Caki2 (cell line): ENCODE measurements at places on chromosomes 6 and 20.

DNA sequence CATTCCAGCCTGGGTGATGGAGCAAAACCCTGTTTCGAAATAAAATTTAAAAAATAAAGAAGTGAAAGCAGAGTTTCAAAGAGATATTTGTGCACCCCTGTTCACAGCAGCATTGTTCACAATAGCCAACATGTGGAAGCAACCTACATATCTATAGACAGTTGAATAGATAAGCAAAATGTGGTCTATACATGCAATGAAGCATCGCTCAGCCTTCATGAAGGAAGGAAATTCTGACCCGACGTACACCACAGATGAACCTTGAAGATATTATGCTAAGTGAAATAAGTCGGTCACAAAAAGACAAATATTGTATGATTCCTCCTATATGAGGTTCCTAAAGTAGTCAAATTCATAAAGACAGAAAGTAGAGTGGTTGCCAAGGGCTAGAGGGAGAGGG, 6.5 kb upstream of the NCOA6 start:
- DNase-seq, result no peak

DNA sequence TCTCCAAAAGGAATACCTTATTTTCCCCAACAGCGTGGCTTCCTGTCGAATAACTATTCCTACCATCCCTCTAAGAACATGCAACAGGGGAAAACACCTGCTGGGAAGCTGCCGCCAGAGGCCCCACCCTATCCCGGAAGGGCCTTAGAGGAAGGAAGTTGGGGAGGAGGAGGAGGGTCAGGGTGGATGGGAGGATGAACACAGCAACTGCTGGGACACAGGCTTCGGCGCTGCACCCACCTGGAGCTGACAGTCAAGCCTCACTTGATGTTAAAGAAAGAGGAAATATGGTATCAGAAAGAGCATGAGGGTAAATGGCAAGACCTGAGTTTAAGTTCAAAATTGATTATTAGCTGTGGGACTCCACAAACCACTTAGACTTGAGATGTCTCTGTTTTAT, 36.5 kb upstream of the RPS6KA2 start:
- no peak for DNase-seq

DNA sequence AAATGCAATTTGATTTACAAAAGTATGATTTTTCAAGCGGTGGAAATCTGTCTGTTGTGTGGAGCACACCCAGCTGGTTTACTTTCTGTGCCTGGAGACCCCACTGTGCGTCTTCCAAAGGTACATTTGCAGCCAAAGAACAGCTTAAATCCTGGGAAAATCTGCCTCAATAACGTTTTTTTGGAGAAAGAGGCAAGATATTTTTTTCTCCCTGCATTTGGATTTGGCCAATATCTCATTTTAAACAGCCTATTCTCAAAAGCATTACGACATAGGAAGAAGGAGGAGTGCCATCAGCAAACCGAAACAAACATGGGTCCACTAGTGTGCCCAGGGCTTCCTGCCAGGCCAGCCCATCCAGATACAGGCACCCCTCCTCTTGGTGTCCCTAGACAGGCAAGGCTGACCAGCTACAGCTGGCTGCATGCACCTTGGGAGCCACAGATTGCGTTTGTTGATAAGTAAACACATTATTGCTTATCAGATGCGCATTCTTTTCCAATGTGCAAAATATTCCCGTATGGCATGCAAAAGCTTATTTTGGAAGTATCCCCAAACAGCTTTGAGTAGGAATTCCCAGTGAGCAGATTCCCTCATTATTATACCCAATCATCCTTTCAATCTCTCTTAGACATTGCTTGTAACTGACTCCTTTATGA, 184.5 kb upstream of the MARCKS start:
- no peak for DNase-seq

- no peak for DNase-seq
These were observed 2.4 kb upstream of the RPP40 start for GRCh38 chr6:5006222-5006621.

DNA sequence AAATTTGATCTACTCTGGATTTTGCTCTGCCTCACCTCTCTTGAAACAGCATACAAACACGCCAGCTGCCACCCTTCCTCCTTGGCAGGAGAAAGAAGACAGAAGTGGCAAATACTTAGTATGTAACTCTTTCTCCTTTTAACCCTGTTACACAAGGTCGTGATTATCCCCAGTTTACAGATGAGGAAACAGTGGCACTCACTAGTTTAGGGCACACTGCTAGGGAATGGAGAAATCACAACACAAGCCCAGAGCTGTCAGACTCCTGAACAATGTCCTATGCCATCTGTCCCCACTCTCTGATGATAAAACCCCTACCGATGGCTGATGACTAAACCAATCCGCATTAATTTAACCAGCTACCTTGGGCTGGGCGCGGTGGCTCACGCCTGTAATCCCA, 79.7 kb downstream of the FGD2 start:
- DNase-seq, result no peak

DNA sequence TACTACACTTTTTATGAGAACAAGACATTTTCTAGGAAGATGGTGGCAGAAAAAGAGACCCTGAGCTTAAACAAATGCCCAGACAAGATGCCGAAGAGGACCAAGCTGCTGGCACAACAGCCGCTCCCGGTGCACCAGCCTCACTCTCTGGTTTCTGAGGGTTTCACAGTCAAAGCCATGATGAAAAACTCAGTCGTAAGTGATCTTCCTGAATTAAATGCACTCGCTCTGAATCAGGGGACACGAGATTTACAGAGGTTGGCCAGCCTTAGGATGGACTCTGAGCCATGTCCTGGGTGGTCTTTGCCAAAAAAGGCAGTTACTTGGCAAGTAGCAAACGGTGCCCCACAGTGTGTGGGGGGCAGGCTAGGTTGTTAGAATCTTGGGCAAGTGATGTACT, 423 bp downstream of the PACRG start:
- no peak for DNase-seq

GRCh38 chr6:35415065-35415891, 36.9 kb upstream of the FANCE start:
- DNase-seq, result peak; percentile 33

GRCh38 chr6:6033858-6034257, 27.1 kb upstream of the NRN1 start:
- DNase-seq, result no peak

GRCh38 chr6:83188501-83188900, 4.6 kb downstream of the PGM3 start:
- DNase-seq, result no peak

- no peak for DNase-seq
These were observed 59.0 kb downstream of the CTCFL start for GRCh38 chr20:57465943-57466342.

DNA sequence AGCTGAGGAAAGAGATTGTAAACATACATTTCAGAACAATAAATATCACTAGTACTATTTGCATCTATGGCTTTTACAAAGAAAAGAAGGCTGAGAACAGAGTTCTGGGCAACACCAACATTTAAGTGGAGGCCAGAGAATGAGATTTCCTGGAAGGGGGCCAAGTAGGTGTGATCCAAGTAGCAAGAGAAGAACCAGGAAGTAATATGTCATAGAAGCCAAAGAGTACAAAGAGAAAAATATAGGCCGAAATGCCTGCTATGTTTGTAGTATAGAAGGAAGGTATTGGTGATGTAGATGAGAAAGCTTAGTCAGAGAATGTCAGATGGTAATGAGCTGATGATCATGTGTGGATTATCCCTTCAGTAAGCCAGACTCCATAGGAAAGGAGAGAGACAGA, 94.5 kb downstream of the PERP start:
- no peak for DNase-seq

DNA sequence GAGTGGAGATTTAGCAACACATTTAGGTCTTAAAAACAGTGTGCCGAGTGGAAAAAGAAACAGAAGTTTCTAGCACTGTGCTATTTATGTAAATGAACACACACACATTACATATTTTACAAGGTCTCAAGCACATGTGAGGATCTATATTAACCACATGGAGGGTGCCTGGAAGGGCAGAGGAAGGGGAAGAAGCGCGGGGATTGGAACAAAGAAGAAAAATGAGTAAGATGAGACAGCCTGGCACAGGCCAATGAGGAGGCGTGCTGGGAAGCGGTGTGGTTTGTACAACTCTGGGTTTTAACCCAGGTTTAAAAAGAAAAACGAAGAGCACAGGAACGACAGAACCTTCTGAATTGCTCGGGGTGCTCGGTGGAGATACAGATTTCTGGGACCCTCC, 5.7 kb downstream of the KCNG1 start:
- DNase-seq, result no peak

- no peak for DNase-seq
These were observed 44.2 kb upstream of the EYA2 start for GRCh38 chr20:46850416-46850815.

DNA sequence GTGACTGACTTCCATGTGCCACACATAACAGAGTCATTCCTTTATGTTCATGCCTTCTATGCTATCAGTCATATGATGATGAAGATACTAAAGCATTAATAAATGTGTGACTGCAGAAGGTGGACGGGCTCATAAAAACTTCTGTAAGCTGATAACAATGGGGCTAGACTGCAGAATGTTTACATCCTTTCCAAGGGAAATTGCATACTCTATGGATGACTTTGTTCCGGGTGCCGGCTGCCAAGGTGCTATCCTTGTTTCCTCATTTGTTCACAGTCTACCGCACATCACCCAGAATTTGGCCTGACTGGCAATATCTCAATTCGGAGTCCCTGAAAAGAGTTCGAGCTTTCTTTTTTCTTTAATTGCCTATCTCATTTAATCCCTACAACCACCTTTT, 85.0 kb downstream of the HUS1B start:
- DNase-seq, result no peak

DNA sequence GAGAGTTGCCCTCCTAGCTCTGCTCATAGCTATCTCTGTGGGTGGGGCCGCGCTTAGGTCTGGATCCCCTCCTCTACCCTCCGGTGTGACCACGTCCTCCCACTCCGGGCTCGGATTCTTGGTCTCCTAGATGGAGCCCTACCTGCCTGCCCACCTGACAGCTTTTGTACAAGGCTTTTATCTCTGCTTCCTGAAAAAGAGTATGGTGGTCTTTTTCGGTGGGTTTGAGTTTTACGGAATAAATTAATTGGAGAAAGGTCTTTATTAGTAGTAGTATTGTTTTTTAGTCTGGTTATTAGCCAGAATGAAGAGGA, 773 bp downstream of the SMAP1 start:
- no peak for DNase-seq

- DNase-seq, result no peak
These were observed 26.0 kb downstream of the PTPRK start for GRCh38 chr6:128494440-128494839.

DNA sequence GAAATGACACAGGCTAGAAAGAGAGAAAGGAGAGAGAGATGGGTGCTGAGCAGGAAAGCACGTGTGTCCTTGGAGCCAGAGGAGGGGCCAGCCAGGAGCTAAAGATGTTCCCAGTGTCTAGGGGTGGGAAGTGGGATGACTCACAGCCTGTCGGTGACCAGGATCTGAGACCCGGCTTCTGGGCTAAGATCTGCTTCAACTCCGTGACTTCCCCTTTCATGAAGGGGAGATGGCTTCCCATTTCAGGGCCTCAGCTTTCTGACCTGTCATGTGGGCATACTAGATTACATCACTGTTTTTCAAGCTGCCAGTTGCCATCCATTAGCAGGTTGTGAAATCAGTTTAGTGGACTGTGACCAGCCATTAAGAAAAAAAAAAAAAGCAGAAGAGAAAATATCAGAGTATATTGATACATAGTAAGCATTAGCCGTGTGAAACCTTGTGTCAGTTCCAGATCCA, 5.4 kb downstream of the TGM3 start:
- DNase-seq, result peak; percentile 91
